Mesenteric fat pad (tissue), 1 donor: ENCODE measurements at places on chromosomes 16 and 17. TPM values are rescaled to one million over a fixed set of nuclear protein-coding genes. Genes with fewer than 3 reads are reported as not detected.

- DNase-seq = peak; percentile 85
These were observed 5.6 kb upstream of the CIITA start for GRCh38 chr16:10871157-10871991.

DNA sequence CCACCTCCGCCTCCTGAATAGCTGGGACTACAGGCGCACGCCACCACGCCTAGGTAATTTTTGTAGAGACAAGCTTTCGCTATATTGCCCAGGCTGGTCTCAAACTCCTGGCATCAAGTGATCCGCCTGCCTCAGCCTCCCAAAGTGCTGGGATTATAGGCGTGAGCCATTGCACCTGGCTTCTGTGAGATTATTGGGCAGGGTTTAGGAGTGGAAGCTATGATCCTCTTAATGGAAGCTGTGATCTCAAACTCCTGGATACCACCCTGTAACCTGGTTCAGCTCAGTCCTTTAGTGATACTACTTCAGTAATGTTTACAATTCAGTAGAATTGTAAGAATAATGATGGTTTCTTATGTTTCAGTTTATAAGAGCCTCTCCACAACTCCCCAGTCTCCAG, 14.1 kb downstream of the NFE2L1 start:
- DNase-seq = peak; percentile 64

- DNase-seq = no peak
These were observed 23.0 kb downstream of the NPTX1 start for GRCh38 chr17:80453126-80453997.

DNA sequence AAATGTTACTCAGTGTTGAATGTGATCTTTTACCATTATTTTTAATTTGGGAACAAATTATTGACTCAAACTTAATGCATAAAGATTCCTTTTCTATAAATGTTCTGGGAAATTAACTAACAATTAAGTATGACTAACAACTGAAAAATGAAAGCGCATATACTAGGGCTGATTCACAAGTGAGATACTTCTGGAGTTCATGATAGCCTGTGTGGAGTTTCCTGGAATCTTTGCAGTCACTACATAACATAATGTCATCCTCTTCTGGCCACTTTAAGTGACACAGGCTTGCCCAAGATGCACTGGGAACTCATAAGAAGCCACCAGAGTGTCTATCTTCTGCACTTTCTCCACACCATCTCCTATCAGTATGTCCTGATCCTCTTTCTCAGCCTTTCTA, 450.3 kb upstream of the CDH11 start:
- DNase-seq = no peak

The NPTX1 gene
- total RNA-seq = not detected

DNA sequence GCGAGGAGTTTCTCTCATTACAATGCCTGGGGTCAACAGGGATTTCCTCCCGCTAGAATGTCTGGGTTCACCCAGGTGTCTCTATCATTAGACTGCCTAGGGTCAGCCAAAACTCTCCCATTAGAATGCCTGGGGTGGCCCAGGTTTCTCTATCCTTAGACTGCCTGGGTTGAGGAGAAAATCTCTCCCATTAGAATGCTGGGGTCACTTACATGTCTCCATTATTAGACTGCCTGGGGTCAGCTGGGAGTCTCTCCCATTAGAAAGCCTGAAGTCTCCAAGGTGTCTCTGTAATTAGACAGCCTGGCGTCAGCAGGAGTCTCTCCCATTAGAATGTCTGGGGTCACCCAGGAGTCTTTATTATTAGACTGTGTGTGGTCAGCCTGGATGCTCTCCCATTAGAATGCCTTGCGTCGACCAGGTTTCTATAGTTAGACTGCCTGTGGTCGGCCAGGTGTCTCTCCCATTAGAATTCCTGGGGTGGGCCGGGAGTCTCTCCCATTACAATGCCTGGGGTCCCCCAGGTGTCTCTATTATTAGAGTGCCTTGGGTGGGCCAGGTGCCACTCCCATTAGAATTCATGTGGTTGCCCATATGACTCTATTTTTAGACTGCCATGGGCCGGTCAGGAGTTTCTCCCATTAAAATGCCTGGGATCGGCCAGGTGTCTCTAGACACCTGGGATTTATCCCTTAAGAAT, 2272.1 kb downstream of the TP53TG3F start:
- no peak for DNase-seq
